Lung (tissue), 17 donors: ENCODE measurements at places on chromosomes 1 and 21. TPM values are rescaled to one million over a fixed set of nuclear protein-coding genes. Genes with fewer than 3 reads are reported as not detected.
A peak's percentile ranks its signal among the peaks of the same experiment; 100 is the strongest.

The PDPN gene
- total RNA-seq, result 60.4 TPM

The IVL gene
- total RNA-seq, result not detected

GRCh38 chr1:47627471-47628370 lies 189.9 kb downstream of the FOXD2 start:
- peak; percentile 49 for DNase-seq
- no peak overlapping the region for H3K27ac ChIP-seq
- H3K36me3 ChIP-seq, result no peaks in the 10 kb centered on the region
- no peaks in the 10 kb centered on the region for H3K27me3 ChIP-seq
- no peaks in the 10 kb centered on the region for H3K4me1 ChIP-seq

- no peaks in the 10 kb centered on the region for H3K27me3 ChIP-seq
- DNase-seq, result peak; percentile 81
- H3K4me3 ChIP-seq, result no peak overlapping the region
- H3K36me3 ChIP-seq, result no peaks in the 10 kb centered on the region
- H3K4me1 ChIP-seq, result no peaks in the 10 kb centered on the region
Observed at GRCh38 chr1:165397944-165398343, 41.4 kb upstream of the LMX1A start.

DNA sequence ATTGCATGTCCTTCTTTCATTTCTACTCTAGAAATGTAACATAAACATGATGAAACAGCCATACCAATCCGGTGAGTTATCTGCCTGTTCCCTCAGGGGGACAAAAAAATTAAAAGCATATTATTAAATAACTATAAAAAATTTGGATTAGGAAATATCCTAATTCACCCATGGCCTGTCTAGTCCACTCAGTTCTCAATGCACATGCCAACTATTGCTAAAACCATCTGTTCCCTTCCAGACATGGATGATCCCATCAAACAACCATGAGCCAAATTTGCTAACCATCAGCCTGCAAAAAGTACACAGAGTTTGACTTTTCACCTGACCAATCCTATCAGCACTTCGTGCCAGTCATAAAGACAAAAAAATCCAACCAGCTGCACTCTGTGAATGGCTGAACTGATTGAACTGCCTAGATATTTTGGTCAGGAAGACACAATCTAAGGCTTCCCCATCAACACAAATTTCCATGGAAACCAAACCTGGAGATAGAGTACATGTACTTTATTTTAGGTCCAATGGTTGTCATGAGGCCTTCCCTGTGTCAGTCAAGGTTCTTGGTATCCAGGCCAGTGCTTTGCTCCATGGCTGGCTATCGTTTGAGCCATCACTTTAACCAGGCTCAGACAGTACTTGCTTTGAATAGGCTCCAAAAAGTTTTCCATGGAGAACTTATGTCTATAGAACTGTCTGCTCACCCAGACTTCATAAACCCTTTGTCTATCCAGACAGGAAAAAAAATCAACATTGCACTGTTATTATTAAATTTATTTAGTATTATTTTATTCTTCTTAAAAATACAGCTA lies 570.8 kb downstream of the LTN1 start:
- no peaks in the 10 kb centered on the region for H3K27me3 ChIP-seq
- no peak overlapping the region for H3K4me3 ChIP-seq
- H3K36me3 ChIP-seq, result no peaks in the 10 kb centered on the region
- H3K4me1 ChIP-seq, result peaks cover 9% of the 10 kb centered on the region

- H3K27me3 ChIP-seq, result no peaks in the 10 kb centered on the region
- no peak overlapping the region for H3K4me3 ChIP-seq
- peak; percentile 6 for DNase-seq
Observed at GRCh38 chr1:221937155-221937953, 195.5 kb upstream of the DUSP10 start.

DNA sequence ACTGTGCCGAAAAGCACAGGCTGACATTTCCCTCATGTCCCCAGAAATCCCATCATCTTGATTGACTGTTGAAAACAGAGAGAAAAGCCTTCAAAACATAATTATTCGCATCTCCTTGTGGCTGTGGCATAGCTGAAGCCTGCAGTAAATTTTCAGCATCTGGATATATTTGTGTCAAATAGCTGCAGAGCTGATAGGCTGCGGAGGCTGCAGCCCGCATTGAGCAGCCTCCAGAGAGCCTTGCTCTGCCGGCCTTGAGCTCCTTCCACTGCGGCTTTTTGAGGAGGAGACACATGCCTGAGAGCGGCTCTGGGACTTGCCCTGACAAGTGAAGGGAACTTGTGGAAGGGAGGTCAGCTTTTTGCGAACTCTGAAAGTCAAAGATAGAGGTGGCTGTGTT lies 144.7 kb downstream of the RYR2 start:
- DNase-seq, result no peak
- no peaks in the 10 kb centered on the region for H3K4me1 ChIP-seq
- H3K27ac ChIP-seq, result no peak overlapping the region
- H3K4me3 ChIP-seq, result no peak overlapping the region

DNA sequence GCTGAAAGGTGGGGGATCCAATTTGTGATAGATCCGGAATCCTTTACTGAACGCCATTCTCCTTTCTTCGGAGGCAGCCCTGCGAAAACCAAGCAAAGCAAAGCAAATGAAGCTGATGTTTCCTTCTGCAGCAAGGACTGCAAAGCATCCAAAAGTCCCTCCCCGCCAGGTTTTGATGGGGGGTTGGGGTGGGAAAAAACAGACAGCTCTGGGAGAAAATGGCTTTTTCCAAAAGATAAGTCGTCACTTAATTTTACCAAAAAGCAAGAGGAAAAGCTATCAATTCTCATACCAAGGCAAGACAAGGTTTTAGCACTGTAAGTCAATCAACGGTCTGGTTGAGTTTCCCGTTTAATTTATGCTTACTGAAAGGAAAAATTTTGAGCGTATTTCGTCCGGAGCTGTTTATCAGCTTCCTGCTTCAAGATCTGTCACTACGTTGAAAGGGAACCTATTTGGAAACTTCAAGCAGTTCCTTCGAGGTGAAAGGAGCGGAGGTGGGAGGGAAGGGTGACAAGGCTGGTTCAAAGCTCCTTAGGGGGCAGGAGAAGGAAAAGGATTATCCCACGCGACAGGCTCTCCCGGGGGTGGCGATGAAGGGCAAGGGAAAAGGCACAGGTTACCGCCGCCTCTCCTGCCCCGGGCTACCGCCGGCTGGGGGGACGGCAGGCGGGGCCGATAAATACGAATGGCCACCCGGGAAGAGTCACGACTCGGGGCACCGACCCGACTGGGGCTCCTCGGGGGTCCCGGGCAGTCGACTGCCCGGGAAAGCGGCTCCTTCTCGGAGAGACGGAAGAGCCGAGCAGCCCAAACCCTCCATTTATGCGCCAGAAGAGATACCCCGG lies 750 bp downstream of the SYNJ1 start:
- DNase-seq, result peak; percentile 46
- no peaks in the 10 kb centered on the region for H3K27me3 ChIP-seq
- peaks cover 3% of the 10 kb centered on the region for H3K36me3 ChIP-seq

- H3K27me3 ChIP-seq, result no peaks in the 10 kb centered on the region
- H3K4me3 ChIP-seq, result peak overlapping the region; percentile 82
- H3K36me3 ChIP-seq, result peaks cover 3% of the 10 kb centered on the region
- peak overlapping the region; percentile 95 for H3K27ac ChIP-seq
- DNase-seq, result no peak
Observed at GRCh38 chr1:223712850-223713474, 623 bp downstream of the CAPN2 start.

- H3K27ac ChIP-seq, result peak overlapping the region; percentile 79
- H3K27me3 ChIP-seq, result peaks cover 10% of the 10 kb centered on the region
- H3K36me3 ChIP-seq, result no peaks in the 10 kb centered on the region
- no peaks in the 10 kb centered on the region for H3K4me1 ChIP-seq
- H3K4me3 ChIP-seq, result no peak overlapping the region
Observed at GRCh38 chr1:30847358-30847972, 61.1 kb downstream of the SDC3 start.

DNA sequence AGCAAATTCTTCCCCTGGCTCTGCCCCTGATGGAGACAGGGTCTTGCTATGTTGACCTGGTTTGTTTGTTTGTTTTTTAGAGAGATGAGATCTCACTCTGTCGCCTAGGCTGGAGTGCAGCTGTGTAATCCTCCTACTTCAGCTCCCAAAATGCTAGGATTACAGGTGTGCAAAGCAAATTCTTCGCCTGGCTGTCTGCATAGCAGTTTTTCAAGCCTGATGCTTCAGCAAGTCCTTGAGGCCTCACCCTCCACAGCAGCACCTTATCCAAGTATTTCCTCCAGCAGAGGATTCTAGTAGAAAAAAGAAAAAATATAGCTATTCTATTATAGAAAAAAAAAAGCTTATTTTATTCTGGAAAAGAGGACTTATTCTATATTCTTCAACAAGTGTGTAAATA lies 15.1 kb upstream of the RPL5 start:
- H3K36me3 ChIP-seq, result no peaks in the 10 kb centered on the region
- H3K27ac ChIP-seq, result no peak overlapping the region

DNA sequence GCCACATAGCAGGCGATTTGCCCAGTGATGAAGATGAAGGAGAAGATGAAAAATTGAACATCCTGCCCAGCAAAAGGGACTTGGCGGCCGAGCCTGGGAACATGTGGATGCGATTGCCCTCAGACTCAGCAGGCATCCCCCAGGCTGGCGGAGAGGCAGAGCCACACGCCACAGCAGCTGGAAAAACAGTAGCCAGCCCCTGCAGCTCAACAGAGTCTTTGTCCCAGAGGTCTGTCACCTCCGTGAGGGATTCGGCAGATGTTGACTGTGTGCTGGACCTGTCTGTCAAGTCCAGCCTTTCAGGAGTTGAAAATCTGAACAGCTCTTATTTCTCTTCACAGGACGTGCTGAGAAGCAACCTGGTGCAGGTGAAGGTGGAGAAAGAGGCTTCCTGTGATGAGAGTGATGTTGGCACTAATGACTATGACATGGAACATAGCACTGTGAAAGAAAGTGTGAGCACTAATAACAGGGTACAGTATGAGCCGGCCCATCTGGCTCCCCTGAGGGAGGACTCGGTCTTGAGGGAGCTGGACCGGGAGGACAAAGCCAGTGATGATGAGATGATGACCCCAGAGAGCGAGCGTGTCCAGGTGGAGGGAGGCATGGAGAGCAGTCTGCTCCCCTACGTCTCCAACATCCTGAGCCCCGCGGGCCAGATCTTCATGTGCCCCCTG lies 3.3 kb downstream of the ZBTB18 start:
- H3K27ac ChIP-seq, result no peak overlapping the region
- H3K4me3 ChIP-seq, result no peak overlapping the region
- peaks cover 10% of the 10 kb centered on the region for H3K36me3 ChIP-seq
- no peak for DNase-seq
- no peaks in the 10 kb centered on the region for H3K27me3 ChIP-seq
